ENCODE measurements at places on chromosomes 3 and 15.

GRCh38 chr3:168958466-168958865, 705.0 kb downstream of the MECOM start:
- no peak for DNase-seq

GRCh38 chr15:98668566-98669308, 20.4 kb downstream of the IGF1R start:
- DNase-seq = no peak

DNA sequence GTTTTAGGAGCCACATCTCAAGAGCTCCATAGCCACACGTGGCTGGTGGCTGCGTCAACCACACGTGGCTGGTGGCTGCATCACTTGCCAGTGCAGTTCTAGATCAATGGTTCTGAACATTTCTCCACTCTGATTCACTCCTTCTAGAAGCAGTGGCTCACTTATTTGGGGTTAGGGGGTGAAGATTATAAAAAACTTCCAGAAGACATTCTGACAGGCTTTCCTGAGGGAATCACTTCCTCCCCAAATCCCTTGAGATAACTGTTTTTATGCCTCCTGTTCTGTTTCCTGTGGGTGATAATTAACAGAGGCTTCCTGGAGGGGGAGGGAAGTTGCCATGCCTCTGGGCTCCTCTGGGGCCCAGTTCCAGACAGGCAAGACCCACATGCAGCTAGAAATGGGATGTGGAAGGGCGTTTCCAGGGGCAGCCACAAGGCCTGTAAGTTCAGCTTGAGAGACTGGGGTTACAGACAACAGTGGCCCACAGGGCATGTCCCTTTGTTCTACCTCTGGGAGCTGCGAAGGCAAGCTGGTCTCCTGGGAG, 23.6 kb downstream of the HEG1 start:
- no peak for DNase-seq

DNA sequence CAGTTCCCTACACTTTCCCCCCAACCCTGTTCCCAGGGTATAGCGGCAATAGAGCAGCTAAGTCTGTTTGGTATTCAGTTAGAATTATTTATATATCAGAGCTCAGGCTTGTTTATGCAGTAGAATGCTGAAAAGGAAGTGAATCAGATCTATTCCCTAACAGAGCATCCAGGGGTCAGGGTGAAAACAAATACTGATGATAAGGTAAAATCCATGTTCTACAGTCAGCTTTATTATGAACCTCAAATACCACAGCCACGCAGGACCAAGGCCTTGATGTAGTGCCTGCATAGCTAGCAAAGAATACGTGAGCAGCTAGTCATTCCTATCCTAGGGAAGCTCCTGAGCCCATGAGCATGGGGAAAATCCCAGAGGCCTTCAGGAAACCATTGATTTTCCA, 229.7 kb upstream of the ICE2 start:
- no peak for DNase-seq

DNA sequence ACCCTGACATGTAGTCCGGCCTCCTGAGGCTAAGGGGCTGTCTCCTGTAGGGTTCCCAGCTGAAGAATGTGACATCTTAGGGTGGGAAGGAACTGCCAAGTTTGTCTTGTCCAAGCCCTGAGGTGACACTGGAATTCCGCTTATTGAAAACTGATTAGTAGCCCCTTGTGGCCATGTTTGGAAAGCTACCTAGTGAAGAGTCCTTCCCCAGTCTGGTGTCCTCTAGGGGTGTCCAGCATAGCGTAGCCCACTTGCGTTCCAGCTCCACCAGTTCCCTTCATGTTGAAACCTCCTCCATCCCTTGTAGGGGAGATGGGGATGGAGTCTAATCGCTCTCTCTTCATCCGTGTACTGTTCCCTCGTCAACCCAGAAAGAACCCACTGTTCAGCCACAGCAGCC, 79.5 kb downstream of the CHDH start:
- DNase-seq = no peak

GRCh38 chr15:41967506-41968206, 4.7 kb downstream of the EHD4 start:
- peak; percentile 72 for DNase-seq

GRCh38 chr3:66497288-66497984, 3.4 kb downstream of the LRIG1 start:
- DNase-seq = no peak

- peak; percentile 2 for DNase-seq
Measured at GRCh38 chr3:99753268-99753975, 64.2 kb upstream of the CMSS1 start.

- DNase-seq = no peak
Measured at GRCh38 chr3:48047841-48048464, 31.7 kb upstream of the MAP4 start.

- no peak for DNase-seq
Measured at GRCh38 chr3:31636694-31637442, 104.1 kb downstream of the STT3B start.

GRCh38 chr3:21484828-21485144, 266.2 kb downstream of the ZNF385D start:
- DNase-seq = no peak

GRCh38 chr3:37814547-37814946, 47.1 kb upstream of the CTDSPL start:
- no peak for DNase-seq

GRCh38 chr3:3038201-3038991, 71.8 kb downstream of the IL5RA start:
- no peak for DNase-seq

- no peak for DNase-seq
Measured at GRCh38 chr3:177642804-177643125, 445.5 kb upstream of the TBL1XR1 start.

- DNase-seq = no peak
Measured at GRCh38 chr3:137738710-137739109, 25.4 kb upstream of the SOX14 start.

GRCh38 chr3:30760040-30760695, 134.3 kb downstream of the GADL1 start:
- DNase-seq = no peak
